ENCODE measurements at places on chromosomes 4 and X.

GRCh38 chr4:163755013-163755412, 260.5 kb downstream of the TMA16 start:
- peak; percentile 40 for DNase-seq

DNA sequence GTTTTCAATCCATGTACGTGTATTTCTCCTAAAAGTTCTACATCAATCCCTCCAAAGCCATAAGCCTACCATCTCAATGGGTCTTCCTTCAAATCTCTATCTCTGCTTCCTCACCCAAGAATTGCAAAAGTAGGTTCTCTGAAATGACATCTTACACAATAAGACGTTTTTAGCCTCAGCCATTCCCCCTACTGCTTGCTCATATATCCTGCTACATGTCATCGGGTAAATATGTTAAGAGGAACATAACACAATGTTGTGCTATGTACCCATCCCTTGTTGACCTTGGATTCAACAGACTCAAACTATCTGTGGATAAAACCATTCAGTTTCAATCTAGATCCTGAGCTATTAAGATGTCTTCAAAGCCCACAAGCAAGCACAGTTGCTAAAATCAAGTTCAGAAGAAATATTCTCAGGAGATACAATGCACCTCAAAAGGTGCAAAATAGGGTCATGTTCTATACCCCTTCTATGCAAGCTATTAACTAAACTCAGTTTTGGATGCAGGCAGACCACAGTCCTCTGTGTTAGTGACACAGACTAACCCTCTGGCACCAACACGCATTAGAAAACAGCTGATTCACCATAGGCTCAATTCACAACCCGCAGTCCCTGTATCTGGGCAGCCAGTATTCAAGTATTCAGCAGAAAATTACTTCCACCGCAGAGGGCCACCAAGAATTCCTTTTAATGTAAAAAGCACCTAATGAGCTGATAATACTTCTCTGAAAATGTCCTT, 56.8 kb downstream of the CD99L2 start:
- no peak for DNase-seq

DNA sequence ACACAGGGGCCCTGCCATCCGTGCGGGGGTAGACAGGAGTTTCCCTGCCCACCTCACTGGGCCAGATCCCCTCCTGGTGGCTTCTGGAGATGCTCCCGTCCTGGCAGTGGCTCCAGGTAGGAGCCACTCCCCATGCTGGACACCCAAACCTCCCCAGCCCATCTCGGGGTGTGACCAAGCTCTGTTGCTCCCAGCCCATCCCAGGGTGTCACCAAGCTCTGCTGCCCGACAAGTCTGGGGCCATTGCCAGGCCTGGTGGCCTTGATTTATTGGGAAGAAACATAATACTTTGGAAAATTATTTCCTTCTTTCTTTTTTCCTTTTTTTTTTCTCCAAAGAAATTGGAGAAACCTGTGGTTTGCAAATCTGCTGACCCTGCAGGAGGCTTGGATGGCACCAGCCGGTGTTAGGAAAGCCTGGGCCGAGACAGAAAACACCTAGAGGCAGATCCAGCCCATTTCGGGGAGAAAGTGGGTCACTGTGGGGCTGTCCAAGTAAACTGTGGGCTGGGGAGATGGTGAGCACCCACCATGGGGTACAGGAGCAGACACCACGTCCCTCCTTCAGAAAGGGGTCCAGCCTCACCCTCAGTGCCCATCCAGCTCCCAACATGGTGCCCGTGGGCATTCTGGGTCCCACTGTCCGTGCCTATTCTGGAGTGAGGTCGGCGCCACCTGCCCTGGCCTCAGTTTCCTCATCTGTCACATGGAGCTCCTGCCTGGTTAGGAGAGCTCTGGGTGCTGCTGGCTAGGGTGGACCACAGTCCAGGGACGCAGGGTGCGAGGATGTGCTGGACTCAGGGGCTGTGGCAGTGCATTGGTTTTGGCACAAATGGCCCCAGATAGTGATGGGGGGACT, 59.4 kb upstream of the ADRA2C start:
- DNase-seq = no peak

- no peak for DNase-seq
These were observed 26.4 kb upstream of the REPS2 start for GRCh38 chrX:16920075-16920474.

DNA sequence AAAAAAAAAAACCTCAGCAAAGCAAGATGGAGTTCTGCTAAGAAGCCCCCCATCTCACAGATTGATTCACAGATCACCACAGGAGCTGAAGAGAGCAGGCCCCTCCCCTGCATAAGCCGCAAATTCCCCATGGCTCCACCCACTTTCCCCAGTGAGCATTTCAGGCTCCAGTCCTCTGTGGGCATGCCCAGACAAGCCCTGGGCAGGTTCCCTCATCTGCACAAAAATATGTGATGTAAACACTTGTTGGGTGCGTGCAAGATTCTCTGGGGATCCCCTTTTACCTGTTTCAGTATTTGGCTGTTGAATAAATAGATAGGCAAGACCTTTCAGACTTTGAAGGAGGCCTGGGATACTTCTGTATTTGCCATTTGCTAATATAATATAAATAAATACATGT, 514.3 kb downstream of the PCDH7 start:
- DNase-seq = no peak

- no peak for DNase-seq
These were observed 16.5 kb upstream of the ENPP6 start for GRCh38 chr4:184234155-184234554.

GRCh38 chr4:40953283-40954087, 203.7 kb downstream of the NSUN7 start:
- no peak for DNase-seq

GRCh38 chr4:64539234-64539849, 130.1 kb upstream of the TECRL start:
- peak; percentile 14 for DNase-seq

DNA sequence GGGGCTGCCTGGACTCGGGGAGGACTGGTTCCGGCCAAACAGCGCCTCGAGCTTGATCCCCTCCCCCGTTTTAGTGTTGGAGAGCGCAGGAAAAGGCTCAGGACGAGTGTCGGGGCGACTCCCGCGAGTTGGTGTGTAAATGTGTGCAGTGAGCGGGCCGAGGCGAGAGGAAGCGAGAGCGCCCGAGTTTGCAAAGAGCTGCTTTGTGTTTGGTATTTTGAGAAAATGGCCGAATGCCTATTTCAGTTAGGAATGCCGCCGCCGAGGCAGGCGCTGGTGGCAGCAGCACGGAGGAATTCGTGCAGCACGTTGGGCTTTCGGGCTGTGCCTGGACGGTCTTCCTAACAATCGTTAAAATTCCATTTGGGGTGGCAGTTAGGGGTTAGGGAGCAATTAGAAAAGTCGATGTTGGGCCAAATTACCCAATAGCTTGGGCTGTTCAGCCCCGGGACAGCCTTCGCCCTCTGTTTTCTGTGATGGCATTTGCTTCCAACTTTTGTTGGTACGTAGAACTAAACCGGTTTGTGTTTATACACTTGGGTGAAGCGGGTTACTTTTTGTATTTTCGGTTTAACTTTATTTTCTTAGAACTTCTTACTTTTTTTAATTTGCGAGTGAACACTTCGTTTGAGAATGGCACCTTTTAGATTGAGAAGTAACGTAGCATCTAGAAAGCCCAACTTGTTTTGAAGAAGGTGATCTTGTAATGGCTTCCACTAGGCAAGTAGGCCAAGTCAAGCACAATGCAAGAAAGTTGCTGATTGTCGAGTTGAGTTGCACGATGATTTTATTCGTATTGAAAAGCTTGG, 1.6 kb downstream of the REST start:
- peak; percentile 56 for DNase-seq

GRCh38 chr4:74958881-74959280, 26.0 kb downstream of the PARM1 start:
- DNase-seq = no peak

DNA sequence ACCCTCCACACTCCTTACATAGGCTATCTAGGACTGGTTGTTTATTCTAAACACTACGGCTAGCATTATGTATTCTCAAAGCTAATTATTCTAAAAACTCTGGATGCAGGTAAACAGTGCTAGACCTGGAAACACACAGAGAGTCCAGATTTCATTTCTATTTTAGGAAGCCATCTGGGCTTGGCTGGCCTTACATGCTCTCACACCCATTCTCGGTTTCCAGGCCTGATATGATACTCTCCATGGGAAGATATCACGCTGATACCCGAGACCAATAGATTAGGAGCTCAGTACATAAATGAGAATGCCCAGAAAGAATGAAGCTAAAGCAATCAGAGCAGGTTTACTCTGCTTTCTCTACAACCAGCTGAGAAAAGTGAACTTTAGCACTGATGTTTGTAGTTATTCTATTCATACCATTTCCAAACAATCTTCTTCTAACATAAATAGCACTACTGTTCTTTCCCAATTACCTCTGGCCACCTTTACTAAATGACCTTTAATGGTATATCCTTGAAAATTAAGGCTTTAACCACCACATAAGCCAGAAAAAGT, 973.3 kb downstream of the PCDH18 start:
- DNase-seq = no peak

GRCh38 chr4:73869130-73870055, at the start of gene CXCL1:
CXCL1 (plus strand) TSS chr4:73869393; CDS start chr4:73869471, 78 bp downstream.
- DNase-seq = no peak

- no peak for DNase-seq
These were observed 61.2 kb downstream of the SH3BGRL start for GRCh38 chrX:81263059-81263458.

GRCh38 chr4:120694973-120695372, 227.6 kb downstream of the PRDM5 start:
- no peak for DNase-seq

- DNase-seq = no peak
These were observed 22.2 kb upstream of the CAMK2D start for GRCh38 chr4:113783701-113784100.

GRCh38 chrX:57528670-57529255, 63.0 kb upstream of the ZXDB start:
- no peak for DNase-seq

DNA sequence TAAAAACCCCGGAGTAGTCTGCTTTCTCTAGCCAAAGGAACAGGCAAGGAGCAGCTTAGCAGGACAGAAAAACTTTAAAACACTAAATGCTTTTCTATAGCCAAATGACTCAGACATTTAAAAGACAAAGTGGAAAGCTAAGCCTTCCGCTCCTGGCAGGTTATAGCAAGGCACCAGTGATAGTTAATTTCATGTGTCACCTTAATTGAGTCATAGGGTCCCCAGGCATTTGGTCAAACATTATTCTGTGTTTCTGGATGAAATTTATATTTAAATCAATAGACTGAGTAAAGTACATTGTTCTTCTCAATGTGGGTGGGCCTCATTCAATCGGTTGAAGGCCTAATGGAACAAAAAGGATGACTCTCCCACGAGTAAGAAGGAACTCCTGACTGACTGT, 885.7 kb upstream of the ADGRL3 start:
- DNase-seq = no peak

DNA sequence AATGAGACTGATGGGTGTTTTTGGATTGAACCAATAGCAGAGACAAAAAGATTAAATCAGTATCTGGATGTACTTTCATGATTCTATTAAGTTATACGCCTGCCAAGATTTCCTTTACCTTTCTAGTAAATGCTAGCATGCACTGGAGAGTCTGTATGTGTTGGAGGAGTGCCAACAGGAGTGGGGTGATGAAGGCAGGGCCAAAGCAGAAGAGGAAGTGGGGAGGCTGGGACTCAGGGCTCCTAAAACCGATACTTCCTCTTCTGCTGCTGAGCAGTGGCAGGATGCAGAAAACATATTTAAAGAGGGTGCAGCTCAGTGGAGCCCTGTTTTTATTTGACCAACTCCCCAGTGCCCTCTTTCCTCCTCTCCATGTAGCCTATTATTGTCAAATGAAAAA, 5.6 kb downstream of the CYSLTR1 start:
- DNase-seq = peak; percentile 67

GRCh38 chr4:184528051-184528450, 53.7 kb upstream of the IRF2 start:
- no peak for DNase-seq

DNA sequence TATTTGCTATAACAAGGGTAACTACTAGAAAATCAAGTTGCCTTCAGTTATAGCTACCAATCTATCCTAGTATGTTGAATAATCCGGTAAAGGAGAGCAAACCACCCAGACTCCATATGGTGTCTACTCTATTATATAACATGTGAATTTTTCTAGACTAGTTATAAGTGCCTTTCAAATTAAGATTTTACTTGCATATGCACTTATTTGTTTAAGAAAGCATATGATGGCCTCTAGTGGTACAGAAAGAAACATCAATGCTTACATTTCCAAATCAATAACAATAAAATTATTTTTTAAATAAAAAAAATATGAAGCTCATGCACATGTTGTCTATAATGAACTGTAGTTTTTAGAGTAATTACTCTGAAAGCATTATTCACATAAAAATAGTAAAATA, 1516.4 kb upstream of the PABPC4L start:
- no peak for DNase-seq

- peak; percentile 89 for DNase-seq
These were observed at the start of gene PDLIM5 for GRCh38 chr4:94451695-94452475. PDLIM5 (plus strand) TSS chr4:94451942; CDS start chr4:94455289, 3,347 bp downstream.

DNA sequence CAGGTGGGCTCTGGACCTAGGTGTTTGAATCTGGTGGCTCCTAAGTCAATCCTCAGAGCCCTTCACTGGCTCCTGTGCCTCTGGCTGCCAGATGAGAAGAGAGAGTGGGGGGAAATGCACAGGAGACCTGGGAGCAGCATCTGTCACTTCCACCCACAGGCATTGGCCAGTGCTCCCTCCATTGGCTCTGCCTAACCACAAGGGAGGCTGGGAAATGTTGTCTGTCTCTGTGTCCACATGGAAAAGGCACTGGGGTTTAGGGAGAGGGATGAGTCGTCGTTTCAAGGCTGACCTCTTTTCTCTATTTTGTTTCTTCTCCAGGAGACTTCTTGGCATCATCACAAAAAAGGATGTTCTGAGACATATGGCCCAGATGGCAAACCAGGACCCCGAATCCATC, 76.4 kb downstream of the CLCN4 start:
- no peak for DNase-seq

DNA sequence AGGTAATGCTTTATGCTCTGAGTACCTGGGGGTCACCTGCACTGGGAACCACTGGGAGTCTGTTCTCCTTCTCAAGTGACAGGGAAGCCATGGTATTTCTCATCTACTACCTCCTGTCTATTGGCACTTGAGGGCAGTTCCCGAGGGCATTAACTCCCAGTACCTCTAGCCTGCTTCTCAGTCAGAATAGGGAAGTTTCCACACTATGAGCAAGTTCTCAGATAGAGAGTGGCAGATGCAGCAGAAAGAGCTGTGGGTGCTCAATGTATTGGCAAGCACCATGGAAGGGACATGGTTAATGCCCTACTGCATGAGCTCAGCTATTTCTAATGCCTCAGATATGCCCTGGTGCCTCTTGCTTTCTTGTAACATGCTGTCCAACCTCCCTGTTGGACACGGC, 74.1 kb downstream of the ANOS1 start:
- no peak for DNase-seq

DNA sequence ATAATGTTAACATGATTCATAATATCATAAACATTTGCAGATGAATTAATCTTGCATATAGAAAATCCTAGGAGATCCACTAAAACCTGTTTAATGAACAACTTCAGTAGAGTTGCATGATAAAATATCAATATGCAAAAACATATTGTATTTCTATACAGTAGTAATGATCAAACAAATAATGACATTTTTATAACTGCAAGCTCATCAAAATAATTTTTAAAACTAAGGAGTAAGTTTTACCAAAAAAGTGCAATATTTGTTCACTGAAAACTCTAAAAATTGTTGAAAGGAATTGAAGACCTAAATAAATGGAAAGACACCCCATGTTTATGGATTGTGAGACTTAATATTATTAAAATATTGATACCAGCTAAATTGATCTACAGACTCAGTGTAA, 15.9 kb upstream of the GPRASP2 start:
- no peak for DNase-seq

GRCh38 chr4:151721466-151721865, 39.3 kb downstream of the GATB start:
- no peak for DNase-seq

GRCh38 chr4:87499403-87500091, 29.6 kb downstream of the SPARCL1 start:
- DNase-seq = no peak
